ENCODE measurements at places on chromosomes 11 and 22. TPM values are rescaled to one million over a fixed set of nuclear protein-coding genes. Genes with fewer than 3 reads are reported as not detected.
A peak's percentile ranks its signal among the peaks of the same experiment; 100 is the strongest.

DNA sequence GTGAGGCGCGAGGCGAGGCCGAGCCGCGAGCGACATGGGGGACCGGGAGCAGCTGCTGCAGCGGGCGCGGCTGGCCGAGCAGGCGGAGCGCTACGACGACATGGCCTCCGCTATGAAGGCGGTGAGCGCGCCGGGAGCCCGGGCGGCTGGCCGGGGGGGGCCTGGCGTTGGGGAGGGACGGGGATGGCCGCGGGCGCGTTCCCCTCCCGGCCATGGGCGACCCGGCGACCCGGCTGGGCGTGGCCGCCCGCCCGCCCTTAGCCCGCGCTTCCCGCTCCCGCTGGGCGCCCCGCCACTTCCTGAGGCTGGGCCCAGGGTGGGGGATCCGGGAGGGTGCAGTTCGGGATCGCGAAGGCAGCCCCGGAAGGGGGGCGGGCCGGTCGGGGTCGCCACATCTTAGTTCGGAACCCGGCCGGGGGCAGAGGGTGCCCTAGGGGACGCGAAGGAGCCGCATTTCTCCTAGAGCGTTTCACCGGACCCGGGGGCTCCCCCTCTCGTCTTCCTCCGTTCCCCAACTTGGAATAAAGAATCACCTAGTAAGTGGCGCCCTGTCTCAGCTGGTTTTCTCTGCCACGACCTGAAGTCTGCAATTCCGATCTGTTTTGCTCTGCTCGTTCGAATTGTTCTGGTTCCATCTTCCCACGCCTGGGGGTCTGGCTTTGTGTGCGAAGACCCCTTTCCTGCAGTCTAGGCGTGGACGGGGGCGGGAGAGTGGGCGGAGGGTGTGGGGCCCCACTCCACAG lies 536 bp downstream of the YWHAH start:
- DNase-seq: peak; percentile 79

DNA sequence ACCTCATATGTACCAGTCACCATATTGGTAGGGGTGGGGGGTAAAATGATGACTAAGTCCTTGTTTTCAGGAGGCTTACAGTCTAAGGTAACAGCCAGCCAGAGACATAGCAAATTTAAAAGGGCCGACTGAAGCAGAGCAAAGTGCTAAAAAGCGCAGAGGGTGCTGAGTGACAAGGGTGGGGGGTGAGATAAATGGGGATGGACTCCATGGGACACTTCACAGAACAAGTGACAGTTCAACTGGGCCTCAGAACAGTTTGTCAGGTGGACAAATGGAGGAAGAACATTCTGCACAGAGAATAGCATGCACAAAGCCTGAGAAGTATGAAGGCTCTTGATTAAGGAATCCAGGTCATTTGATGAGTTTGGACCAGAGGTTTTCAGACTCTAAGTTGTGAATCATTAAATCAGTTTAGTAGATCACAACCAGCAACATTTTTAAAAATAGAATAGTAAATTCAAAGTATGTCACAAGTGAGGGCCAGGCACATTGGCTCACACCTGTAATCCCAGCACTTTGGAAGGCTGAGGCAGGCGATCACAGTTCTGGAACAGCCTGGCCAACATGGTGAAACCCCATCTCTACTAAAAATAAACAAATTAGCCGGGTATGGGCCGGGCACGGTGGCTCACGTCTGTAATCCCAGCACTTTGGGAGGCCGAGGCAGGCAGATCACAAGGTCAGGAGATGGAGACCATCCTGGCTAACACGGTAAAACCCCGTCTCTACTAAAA lies 14.0 kb downstream of the BBS1 start:
- no peak for DNase-seq

- no peak for DNase-seq
Measured at GRCh38 chr11:44116234-44116830, 20.9 kb downstream of the EXT2 start.

PTPRCAP gene
- total RNA-seq: 0.40 TPM

DNA sequence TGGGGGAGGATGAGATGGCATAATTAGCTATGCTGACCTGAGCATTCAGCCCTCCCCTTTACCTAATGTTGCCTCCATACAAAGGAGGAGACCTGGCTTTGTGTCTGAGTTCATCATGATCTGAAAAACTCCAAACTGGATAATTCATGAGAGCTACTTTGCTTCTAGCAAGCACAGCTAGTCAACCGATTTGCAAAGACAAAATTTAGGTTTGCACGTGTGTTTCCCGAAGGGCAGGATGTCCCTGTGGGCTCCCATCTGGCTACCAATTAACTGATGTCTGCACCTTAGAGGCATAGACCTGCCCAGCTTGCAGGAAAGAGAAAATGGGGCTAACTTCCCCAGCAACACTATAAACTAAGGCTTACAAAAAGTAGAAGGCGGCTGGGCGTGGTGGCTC lies 42.2 kb upstream of the POU2AF1 start:
- DNase-seq: no peak

DNA sequence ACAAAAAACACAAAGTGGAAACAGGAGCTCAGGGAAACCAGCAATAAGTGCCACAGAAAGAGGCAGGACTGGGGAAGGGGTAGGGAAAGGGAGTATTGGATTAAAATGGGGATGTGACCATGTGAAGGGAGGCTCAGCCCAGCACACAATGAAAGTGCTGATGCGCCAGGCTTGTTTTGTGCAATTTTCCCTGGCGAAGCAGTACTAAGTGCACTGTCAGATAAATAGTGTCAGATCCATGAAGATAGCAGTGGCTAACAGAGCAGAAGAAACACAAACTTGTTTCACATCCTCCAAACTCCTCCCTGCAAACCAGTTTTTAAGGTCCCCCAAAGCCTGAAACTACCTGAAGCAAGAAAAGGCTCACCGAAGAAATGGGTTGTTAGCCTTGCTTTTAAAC lies 50.7 kb upstream of the RAPSN start:
- no peak for DNase-seq

DNA sequence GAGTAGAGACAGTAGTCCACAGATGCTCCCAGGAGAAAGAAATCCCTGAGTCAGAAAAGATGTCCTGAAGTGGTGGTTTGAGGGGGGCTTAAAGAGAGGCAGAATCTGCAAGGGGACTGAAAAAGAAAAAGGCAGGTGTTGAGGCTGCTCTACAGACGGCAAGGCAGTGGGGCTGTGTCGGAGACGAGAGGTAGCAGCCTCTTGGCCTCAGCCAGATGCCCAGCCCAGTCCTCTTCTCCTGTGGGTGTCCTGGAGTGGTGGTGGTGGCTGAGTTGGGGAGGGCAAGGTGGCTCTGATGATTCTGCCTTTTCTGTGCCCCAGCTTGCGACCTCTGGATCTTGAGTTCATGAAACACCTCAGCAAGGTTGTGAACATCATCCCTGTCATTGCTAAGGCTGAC lies 9.3 kb upstream of the WBP2NL start:
- no peak for DNase-seq

- no peak for DNase-seq
Measured at GRCh38 chr11:76699451-76700091, 29.0 kb upstream of the LRRC32 start.

CPT1A gene
- 37.6 TPM for total RNA-seq

DNA sequence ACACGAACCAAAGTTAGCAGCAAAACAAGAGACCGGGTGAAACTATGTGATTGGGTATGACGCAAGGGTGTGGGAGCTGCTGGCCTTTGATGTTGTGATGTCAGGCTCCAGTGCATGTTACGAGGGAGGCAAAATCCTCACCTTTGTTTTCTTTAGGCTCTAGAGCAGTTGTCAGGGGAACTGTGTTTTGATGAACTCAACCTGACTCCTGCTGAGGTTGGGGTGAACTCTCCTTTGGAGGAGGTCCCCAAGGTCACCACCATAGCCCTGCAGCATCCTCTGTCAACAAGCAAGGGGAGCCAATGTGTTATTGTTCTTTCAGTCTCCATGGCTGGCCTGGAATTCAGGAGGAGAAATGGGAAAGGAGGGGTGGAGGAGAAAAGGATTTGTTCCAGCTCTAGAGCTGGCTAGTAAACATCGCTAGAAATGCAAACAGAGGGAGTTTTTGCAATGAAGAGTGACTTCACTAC lies 33.8 kb downstream of the RASSF10 start:
- no peak for DNase-seq

GRCh38 chr11:60477035-60477445 lies 15.5 kb upstream of the MS4A12 start:
- no peak for DNase-seq

DNA sequence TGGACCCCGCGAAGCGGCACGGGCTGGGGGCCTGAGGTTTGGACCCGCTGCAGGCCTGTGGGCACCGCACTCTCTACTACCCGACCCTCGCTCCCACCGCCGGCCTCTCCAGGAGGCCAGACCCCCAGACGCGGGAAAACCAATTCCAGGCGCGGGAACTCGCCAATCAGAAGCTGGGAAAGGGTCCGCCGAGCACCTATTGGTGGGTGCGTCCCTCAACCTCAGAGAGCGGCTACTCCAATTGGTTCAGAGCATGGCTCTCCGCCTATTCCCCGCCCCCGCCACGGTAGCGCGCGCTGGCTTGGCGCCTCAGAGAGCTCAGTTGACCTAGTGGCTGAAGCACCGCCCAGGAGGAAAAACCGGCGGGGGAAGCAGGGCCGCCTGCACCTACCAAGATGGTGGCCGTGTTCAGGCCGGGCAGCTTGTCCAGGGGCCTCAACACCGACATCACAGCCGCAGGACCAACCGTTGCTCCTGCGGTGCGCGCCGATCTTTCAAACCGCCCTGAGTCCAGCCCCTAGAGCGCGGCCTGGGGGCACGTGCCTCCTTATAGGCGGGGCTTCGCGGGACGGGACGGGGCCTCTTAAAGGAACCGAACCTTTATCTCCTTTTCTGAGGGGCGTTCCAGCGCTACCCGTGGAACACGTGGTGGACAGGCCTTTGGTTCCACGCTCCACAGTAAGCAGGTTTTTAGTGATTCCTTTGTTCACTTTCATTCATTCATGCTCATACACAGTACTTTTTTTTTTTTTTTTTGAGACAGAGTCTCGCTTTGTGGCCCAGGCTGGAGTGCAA lies at the start of gene CENPM:
TSS of gene CENPM (minus strand) at position 524 of the 795 bp plus-strand sequence. CDS start at position 448, 76 bp downstream.
- DNase-seq: peak; percentile 92

DNA sequence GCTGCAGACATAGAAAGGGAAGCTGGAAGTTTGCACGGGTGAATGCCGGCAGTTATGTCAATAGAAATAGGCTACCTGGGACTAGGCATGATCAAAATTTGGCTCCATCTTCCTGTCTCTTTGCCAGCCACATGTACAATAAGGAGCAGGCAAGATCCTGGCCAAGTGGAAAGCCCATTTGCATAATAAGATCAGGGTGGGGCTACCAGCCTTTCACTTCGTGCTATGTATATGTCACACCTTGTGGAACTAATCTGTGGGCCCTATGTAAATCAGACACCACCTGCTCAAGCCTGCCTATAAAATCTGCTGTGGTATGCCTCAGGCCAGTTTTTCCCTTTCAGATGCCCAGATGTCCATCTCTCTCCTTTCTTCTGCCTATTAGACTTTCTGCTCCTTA lies 79.3 kb upstream of the DRD2 start:
- DNase-seq: no peak

- DNase-seq: no peak
Measured at GRCh38 chr22:17842386-17842785, 68.1 kb upstream of the BID start.

HPX gene
- 0.27 TPM for total RNA-seq

GRCh38 chr11:109378034-109378433 lies 44.0 kb upstream of the C11orf87 start:
- DNase-seq: no peak

DNA sequence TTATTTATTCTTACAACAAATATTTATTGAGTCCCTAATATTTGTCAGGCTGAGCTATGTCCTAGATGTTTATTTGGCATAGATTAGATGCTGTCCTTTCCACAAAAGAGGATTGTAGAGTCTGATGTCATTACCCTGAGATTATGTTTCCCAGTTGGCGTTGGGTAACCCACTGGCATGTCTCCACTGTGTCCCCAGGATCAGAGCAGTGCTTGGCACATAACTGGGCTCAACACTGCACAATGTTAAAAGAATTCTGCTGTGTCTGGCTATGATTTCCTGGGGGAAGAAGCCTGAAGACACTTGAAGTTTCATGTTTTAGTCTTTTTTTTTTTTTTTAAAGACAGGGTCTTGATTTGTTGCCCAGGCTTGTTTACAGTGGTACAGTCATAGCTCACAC lies 4.0 kb downstream of the RCN1 start:
- DNase-seq: no peak

CCDC81 gene
- 0.59 TPM for total RNA-seq

ZNF280B gene
- 0.57 TPM for total RNA-seq

FDXACB1 gene
- total RNA-seq: 0.73 TPM

FAM227A gene
- 0.46 TPM for total RNA-seq

DNA sequence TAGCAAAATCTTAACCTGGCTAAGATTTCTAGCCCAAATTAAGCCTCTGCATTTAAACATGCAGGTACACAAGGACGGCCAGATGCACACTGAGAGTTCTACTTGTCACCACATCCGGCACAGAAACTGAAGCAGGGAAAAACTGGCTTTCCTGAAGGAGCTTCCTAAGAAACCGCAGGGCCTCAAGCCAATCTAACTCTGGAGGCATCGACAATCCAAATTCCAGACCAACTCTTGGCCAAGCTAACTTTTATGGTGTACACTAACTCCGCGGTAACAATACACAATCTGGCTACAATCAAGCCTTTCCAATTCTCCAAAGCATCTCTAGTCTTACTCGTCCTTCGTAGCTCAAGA lies 1.2 kb downstream of the MSANTD2 start:
- DNase-seq: no peak

GRCh38 chr11:121249039-121249663 lies 43.4 kb upstream of the SC5D start:
- DNase-seq: no peak

GRCh38 chr22:24498824-24499223 lies 3.7 kb downstream of the UPB1 start:
- no peak for DNase-seq

- no peak for DNase-seq
Measured at GRCh38 chr11:82978422-82979099, 77.0 kb downstream of the DDIAS start.

DNA sequence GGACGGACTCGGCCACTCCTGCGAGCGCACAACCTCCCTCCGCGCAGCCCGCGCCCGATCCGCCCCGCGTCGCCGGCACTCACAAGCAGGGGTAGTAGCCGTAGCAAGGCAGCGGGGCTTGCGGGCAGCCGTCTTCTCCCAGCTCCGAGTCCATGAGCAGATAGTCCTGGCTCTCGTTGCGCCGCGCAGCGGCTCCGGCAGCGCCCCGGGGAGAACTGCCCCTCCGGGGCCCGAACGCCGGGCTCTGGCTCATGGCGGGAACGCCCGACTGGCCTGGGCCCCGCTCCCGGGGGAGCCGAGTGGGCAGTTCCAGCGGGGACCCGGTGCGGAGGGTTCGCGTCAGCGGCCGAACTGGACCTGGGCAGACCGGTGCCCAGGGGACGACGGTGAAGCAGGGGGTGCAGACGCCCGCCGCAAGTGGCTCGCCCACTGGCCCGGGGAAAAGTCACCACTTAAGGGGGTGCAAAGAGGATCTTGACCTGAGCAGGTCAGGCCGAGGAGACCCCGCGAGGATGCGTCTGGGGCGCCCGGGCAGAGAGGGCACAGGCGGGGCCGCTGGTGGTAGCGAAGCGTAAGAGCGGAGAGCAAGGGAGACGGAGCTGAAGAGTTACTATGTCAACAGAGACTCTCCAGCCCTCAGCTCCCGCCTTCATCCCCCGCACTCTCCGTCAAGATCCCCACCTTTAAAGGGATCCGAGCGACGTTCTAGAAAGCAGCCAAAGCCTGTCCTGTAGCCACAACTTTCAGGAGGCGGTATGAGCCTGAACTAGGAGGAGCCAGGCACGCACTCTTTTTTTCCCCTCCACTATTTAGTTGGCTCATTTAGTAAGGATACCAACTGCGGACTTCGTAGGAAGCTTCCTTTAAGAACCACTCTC lies at the start of gene TRPC6:
TSS of gene TRPC6 (minus strand) at position 757 of the 878 bp plus-strand sequence. CDS start at position 253, 504 bp downstream.
- DNase-seq: no peak

All from cardiac septum (tissue), 1 donor.